ENCODE measurements at places on chromosomes 1 and 21.

DNA sequence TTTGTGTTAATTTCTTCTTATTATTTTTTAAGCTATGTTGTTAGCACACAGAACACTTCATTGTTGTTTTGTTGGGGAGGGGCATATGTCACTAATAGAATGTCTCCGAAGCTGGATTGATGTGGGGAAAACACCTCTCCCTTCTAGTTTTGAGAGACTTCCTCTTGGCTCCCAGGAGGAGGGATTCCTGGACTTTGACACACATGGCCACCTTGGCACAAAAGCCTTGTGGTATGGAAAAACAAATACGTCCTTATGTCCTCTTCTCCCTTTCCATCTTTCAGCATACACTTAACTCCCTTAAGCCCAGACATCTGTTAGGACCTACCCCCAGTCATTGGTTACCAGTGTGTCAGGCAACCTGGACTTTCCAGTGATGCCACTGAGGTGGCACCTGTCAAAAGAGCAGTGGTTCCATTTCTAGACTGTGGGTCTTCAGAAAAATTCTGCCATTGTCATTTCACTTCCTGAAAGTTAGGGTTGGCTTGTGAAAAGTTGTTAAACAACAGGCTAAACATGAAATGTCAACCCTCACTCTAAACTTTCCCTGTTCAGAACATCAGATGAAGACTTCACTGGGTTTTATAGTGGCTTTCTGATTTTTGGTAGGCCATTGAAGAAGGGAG is 12.5 kb upstream of the ABCB10 start:
- DNase-seq: no peak

DNA sequence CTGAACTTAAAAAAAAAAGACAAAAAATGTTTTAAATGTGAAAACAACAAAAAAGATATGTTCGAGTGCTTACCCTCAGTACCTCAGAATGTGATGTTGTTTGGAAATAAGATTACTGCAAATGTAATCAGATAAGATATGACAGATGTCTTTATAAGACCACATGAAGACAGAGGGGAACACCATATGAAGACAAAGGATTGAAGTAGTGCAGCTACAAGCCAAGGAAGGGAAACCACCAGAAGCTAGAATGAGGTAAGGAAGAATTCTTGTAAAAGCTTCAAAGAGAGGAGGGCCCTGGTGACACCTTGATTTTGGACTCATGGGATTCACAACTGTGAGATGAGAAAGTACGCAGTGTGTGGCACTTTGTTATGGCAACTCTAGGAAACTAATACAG is 15.4 kb downstream of the ASB17 start:
- DNase-seq: no peak

DNA sequence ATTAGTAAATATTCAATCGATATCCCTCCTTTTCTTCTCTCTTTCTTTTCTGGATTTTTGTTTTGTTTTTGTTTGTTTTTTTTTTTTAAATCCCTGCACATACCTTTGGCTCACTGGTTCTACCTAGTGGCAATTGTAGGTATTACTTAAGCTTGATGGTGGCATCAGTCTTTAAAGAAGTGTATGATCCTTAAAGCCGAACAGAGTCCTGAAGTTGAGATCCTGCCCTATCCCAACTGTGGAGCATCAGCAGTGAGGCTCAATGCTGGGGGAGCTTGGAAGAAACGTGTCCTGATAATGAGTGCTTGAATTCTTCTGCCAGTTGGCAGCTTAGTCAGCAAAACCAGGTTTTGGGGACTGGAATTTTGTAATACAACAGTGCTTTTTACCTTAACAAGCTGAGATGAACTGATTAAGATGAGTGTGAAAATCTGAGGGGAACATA is 60.8 kb downstream of the FASLG start:
- no peak for DNase-seq

DNA sequence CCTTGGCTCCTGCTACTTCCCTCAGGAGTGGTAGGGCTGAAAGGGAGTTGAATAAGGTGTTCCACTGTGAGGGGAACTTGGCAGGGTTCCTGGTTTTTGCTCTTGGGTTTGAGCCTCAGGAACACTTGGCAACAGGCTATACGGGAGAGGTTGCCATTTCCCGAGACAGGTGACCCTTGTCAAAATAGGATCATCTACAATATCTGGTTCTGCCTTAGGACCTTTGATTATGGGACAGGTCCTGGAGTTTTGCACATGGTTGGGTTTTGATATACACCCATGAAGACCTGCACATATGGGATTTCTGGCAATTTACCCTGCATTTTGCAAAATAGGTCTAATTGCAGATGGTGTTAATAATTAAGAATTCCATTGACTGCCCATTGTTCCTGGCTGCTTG is 31.1 kb downstream of the YY1AP1 start:
- DNase-seq: no peak

GRCh38 chr1:155859881-155860871 is 809 bp downstream of the SYT11 start:
- no peak for DNase-seq

- no peak for DNase-seq
Observed at GRCh38 chr21:16713331-16714117, 799.3 kb upstream of the CXADR start.

- DNase-seq: no peak
Observed at GRCh38 chr1:178579562-178579961, 66.7 kb downstream of the TEX35 start.

GRCh38 chr1:112982853-112983536 is 27.0 kb upstream of the SLC16A1 start:
- DNase-seq: no peak

- DNase-seq: no peak
Observed at GRCh38 chr1:34582356-34582755, 172.5 kb upstream of the GJB5 start.

- no peak for DNase-seq
Observed at GRCh38 chr1:2614145-2614544, 18.7 kb downstream of the MMEL1 start.

DNA sequence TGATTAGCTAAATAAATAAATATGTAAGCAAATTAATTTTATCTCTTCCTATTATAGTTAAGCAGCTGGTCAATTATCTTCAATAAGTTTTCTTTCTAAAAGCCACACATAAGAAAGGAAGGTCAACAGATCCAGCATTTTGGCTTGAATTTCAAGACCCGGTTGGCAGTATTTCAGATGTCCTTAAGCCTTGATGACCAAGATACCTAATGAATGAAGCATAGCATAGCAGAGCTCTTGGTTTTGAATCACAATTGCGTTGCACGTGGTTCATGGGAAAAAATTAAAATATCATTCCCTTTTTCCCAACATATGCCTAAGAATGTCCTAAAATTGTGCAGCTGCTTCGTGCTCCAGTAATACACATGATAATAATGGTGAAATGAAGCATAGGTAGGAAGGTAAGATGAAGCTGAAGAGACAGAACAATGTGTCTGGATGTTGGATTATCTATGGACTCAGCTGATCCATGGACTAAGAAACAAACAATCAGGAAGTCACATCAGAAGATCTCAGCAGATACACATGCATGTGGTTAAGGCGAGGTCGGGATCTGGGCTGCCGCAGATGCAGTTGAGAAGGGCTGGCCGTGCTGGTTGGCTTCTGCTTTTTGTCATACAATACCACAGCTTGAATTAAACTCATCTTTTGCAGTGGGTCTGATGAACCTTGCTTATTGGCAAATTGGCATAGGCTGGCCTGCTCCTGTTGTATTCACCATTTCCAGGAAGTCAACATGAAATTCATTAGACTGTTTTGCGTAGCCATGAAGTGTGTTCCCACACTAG is 284.9 kb upstream of the RUNX1 start:
- no peak for DNase-seq

DNA sequence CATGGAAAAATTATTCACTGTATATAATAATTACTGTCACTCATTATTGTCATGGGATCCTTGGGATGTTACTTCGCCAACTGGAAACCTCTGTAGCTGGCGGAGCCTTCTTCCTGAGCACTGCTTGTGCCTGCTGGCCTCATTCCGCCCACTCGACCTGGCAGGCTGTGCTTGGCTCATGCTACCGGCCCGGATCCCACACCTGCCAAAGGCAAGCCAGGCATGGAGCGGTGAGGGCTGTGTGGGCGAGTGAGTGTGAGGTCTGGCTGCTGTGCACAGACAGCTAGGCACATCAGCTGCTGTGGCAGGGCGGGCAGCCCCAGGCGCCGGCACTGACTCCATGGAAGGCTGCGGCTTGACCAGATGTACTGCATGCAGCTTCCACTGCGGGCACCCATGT is 78.4 kb downstream of the DISP1 start:
- no peak for DNase-seq

DNA sequence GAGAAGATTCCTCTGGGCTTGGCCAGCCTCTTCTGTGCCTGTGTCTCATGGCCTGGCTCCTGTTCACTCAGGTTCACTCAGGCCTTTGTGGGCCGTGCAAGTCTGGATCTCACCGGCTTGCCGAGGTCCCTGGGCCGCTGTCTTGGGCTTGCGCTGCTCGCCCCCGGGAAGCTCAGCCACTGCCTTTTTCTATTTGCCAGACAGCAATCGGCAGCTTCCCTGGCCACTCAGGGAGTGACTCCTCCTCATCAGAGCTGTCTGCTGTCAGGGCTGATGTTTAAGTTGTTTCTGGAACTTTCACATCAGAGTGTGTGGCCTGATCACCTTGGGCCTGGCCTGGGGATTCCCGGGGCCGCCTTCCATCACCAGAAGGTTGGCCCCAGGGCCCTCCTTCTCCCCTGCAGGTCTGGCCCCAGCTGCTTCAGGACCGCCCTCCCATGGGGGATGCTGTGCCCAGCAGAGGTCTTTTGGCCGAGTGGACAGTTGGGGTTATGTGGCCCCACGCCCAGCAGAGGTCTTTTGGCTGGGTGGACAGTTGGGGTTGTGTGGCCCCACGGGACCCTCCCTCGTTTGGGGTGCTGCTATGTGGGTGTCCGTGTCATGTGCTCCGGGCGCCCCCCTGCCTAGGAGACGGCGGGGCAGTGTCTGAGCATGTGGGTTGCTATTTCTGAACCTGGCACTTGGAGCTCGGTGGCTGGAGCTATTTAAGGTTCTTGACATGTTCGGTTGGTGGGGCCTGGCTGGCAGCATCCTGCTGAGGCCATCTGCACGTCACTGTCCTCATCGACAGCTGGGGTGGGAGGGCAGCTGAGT is 12.5 kb downstream of the SLX9 start:
- DNase-seq: no peak

- DNase-seq: no peak
Observed at GRCh38 chr1:214404571-214405213, 123.7 kb downstream of the SMYD2 start.

GRCh38 chr1:111690306-111690617 is 48.9 kb downstream of the INKA2 start:
- DNase-seq: no peak

DNA sequence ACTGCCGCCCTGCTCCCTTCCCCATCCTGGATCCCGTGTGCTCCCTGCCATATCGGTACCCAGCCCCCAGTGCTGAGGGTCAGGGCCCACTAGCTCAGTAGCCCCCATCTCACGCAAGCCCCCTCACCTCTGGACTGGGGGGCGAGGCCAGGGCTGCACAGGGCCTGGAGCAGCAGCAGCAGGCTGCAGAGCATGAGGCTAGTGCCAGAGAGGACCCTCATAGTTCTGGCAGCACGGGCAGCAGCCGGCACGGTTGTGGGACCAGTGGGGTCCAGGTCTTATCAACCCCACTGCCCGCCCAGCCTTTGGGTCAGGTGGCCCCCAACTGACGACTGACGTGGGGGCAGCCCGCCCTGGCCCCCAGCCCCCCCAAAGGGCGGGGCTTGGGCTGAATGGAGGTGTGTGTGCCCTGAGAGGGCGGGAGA is at the start of gene MATN1:
Gene MATN1, minus strand, starts transcription at position 255 of the 425 bp plus-strand sequence. Its CDS starts 34 bp downstream, at position 221.
- no peak for DNase-seq

DNA sequence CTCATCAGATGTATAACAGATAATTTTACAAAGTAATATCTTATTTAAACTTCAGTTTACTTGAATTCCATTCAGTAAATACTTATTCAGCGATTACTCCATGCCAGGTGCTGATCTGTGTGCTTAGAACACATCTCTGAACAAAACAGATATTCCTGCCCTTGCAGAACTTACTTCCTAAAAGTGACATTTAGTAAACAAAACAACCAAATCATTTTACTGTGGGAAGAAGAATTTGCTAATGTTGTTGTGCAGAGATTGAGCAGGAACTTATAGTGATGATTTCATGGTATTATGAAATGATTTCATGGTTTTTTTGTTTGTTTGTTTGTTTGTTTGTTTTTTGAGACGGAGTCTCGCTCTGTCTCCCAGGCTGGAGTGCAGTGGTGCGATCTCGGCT is 39.3 kb upstream of the WLS start:
- no peak for DNase-seq

DNA sequence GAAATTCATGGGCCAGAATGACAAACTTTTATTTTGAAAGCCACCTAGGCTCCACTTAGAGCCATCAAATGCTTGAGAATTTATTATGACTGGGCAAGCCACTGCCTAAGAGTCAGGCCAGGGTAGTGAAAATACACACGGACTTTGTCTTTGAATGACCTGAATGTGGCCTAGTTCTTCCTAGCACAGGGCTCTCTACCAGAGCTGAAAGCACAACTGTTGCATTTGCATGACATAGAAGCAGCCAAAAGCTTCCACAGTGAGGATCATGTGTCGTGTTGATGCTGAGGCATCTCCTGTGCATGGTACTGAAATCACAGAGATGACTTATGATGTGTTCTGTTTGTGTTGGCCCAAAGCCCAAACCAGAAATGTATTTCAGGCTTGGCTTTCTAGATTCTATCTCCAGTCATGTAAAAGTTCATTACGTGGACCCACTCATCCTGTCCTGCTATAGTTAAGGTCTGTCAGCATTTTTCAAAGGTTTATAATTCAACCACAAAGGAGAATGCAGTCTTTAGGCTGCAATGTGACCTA is 164.0 kb upstream of the UBE2U start:
- DNase-seq: no peak

- DNase-seq: no peak
Observed at GRCh38 chr1:114290341-114290740, 136.7 kb upstream of the SYT6 start.

DNA sequence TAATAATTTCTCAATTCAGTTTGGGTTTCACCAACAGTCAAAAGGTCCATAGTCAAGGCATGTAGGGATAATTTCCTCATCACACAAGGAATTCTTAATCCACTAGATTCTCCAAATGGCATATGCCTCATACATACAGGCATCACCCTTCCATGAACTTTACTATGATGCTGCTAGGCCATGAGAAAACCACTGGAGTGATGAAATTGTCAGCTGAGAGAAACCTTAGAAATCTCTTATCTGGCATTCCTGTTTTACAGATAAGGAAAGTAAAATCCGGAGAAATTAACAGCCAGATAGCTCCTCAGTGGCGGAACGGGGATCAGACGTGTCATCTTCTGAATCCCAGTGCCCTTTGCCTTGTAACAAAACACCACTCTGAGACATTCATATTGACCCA is 274.4 kb downstream of the NTNG1 start:
- DNase-seq: no peak

GRCh38 chr1:3461238-3461933 is 6.9 kb downstream of the ARHGEF16 start:
- no peak for DNase-seq

- no peak for DNase-seq
Observed at GRCh38 chr1:55064861-55065263, 25.5 kb downstream of the PCSK9 start.

- DNase-seq: no peak
Observed at GRCh38 chr1:198788561-198789064, 149.8 kb downstream of the PTPRC start.

GRCh38 chr1:110050602-110051261 is 16.3 kb downstream of the STRIP1 start:
- no peak for DNase-seq

GRCh38 chr1:6080469-6080868 is 34.8 kb downstream of the KCNAB2 start:
- no peak for DNase-seq

All from stimulated activated CD4-positive, alpha-beta T cell treated with anti-CD3 and anti-CD28 coated beads, Interleukin-2, amount 100 ng/mL, for 4 hours (primary cell).